Muscle of back (tissue), 13 donors: ENCODE measurements at places on chromosomes 11 and 22. TPM values are rescaled to one million over a fixed set of nuclear protein-coding genes. Genes with fewer than 3 reads are reported as not detected.
A peak's percentile ranks its signal among the peaks of the same experiment; 100 is the strongest.

DNA sequence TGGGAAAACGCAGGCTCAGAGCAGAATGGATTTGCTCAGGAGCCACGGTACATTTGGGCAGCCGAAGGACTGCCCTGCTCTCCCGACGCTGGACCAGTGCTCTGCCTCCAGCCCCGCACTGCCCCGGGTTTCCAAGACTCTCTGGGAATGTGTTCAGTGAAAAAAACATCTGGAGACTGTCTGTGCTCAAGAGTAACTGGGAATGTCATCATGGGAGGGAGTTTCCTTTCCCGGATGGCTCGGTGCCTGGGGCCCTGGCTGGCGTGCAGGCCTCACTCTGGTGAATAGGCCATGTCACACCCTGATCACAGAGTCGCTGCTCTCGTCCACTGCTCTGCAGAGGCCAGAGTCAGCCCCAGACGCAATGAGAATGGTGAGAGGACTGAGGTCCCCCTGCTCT is 9.8 kb upstream of the APOL6 start:
- peak; percentile 85 for DNase-seq

DNA sequence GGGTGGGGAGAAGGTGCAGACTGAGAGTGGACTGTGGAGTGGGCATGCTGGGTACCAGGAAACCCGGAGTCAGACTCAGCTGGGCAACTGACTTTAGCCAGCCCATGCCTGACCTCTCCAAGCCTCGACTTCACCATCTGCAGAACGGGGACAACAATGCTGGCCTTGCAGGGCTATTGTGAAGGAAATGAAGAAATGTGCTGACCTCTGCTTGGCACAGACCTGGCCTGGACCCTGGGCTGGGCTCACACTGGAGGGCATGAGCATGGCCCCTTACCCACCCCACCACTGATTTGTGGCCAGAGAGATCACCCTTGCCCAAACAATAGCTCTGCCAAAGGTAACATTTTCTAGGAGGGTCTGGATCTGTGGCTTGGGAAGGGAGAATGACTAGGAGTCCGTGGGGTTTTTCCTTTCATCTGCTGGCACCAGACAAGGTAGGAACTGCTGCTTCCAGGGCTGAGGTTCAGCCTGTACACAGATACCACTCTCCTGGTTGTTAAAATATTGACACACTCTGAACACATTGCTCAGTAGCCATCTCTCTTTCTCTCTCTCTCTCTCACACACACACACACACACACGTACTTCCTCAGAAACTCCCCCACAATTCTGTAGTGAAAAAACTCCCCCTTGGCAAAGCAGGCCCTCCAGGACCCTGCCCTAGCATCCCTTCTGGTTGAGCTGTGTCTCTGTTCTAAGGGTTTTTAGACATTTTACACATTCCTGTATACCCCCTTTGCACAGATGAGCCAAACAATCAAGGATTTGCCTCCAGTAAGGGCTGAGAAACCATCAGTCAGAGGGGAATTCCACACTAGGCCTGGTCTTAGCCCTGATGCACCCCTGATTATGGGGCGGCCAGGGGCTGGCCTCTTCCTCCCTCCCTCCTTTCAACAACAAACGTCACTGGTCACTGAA is 1.0 kb downstream of the MOGAT2 start:
- no peak for DNase-seq

- no peak for DNase-seq
Measured at GRCh38 chr11:120001178-120002090, 136.5 kb downstream of the TRIM29 start.

The PKNOX2 gene
- 22.9 TPM for polyA plus RNA-seq

The ACR gene
- polyA plus RNA-seq: 0.61 TPM

GRCh38 chr22:39839204-39839603 is 54.4 kb downstream of the ENTHD1 start:
- DNase-seq: no peak

DNA sequence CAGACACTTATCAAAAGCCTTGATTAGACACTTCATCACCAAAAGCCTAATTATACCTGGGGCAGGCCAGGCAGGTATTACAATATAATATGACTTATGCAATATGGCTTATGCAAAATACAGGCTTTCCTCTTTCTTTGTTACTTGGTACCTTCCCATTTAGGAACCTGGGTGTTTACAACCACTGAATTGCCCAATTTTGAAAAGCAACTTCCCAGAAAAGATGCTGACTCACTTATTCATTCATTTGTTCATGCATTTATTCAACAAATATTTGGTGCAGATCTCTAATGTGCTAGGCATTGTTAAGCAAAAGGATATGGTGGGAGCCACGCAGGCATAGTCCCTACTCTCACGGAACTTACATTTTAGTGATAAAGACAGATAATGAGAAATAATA is 13.6 kb upstream of the JAML start:
- no peak for DNase-seq

- DNase-seq: no peak
Measured at GRCh38 chr22:19765477-19766239, 5.1 kb downstream of the TBX1 start.

DNA sequence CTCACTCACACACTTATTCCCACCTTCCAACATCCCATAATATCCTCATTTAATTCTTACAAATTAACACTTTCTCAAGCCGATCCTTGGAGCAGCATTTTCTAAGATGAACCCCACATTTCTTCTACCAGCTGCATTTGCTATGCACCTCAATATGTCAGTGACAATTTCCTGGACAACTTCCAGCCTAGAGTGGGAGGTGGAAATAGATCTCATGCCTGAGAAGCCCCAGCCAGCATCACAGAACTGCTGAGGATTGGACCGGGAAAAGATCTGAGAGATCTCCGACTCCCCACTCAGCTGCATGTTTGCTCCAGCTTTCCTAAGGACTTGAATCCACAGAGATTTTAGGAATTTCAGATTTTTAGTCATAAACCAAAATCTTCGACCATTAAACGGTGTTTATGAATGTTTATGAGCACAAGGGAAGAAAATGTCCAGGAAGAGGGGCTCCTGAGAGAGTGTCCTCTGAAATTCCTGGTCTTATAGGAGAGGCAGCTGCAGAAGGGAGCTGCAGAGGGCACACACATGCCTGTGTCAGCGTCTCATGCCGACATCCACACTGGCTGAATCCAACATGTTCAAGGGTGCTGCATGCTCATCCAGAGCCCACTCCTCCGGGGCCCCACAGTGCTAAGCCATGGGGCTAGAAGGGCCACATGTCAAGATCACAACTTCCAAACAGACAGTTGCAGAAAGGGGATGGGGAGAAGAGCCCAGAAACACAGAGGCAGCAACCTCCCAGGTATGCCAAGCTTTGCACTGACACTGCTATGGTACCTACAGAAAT is 68.6 kb downstream of the MICAL3 start:
- DNase-seq: peak; percentile 56

DNA sequence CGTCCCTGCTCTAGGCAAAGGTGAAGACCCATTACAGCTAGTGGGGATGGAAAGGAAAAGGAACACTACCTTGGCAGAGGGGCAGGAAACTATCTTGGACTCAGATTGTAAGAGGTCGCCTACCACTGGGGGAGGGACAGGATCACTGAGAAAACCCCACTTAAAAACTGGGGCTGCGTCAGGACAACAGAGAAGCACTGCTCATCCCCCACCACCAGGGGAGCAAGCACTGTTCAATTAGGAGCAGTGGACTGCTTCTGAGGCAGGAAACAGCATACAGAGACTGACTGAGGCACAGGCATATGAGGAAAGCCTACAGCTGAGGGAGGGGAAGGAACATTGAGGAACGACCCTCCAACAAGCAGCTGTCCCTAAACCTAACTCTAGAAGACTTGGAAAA is 20.8 kb upstream of the DLAT start:
- DNase-seq: no peak
